Non-pigmented ciliary epithelial cell (primary cell): ENCODE measurements at places on chromosomes 5 and 9.
A peak's percentile ranks its signal among the peaks of the same experiment; 100 is the strongest.

GRCh38 chr9:20356403-20357036 lies 265.8 kb downstream of the MLLT3 start:
- peak; percentile 55 for DNase-seq

GRCh38 chr9:107542411-107543157 lies 53.0 kb upstream of the KLF4 start:
- DNase-seq = no peak

DNA sequence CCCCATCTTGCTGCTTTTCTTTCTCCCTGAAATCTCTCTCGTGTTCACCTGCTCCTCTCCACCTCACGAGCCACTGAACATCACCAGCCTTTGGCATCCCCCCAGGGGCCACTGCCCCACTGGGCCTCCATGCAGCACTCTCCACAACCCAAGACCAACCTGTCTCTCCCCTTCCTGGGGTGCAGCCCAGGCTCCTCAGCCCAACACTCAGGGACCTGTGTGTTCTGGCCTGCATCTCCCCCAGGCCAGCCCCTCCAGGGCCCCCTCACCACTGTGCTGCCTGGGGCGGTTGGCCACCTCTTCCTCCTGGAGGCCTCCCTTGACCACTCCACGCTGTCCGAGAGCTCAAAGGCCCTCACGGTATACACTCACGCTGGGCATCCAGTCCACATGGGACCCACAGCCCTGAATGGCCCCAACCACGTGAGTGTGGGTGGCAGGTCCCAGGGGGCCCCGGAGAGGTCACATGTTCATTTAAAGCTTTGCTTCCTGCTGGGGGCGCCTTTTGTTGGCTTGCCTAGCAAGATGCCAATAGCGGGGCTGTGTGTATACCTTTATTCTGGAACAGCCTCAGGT lies 453 bp upstream of the DOK3 start:
- DNase-seq = no peak

DNA sequence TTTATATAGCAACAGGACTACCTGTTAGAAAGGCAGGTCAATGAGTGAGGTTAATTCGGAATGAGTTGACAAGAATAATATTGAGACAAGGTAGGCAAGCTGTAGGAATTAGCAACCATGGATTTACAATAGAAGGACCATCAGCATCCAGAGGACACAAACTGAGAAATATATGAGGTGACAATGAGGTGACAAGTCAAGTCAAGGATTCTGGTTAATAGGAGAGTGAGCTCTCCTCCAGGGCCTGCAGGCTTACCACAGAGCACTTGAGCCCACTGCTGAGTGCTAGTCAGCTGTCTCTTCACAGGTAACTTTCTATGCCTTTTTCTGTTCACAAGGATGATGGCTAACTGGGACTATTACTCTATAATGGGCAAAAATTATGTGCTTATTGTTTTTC lies 227.2 kb downstream of the MRPS30 start:
- no peak for DNase-seq

DNA sequence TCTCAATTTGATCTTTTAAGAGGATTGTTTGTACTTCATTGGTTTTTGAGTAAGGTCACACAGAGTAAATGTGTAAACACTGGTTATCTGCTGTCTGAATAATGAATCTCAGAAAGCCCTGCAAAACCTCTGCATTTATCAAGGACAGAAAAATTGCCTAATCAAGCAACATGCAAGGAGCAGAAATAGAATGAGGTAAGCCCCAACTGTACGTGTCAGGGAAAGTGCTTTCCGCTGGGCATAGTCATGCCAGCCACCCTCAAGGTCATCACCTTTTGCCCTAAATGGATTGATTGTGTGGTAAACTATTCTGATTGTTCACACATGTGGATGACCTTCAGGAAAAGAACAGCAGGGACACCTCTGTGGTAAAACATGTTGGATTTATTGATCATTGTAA lies 376.9 kb upstream of the KCNN2 start:
- no peak for DNase-seq

GRCh38 chr9:14345354-14346230 lies 31.7 kb upstream of the NFIB start:
- no peak for DNase-seq

GRCh38 chr9:92185681-92186080 lies 70.5 kb upstream of the SPTLC1 start:
- DNase-seq = no peak

GRCh38 chr5:110477911-110478310 lies 248.6 kb downstream of the TMEM232 start:
- DNase-seq = peak; percentile 59

DNA sequence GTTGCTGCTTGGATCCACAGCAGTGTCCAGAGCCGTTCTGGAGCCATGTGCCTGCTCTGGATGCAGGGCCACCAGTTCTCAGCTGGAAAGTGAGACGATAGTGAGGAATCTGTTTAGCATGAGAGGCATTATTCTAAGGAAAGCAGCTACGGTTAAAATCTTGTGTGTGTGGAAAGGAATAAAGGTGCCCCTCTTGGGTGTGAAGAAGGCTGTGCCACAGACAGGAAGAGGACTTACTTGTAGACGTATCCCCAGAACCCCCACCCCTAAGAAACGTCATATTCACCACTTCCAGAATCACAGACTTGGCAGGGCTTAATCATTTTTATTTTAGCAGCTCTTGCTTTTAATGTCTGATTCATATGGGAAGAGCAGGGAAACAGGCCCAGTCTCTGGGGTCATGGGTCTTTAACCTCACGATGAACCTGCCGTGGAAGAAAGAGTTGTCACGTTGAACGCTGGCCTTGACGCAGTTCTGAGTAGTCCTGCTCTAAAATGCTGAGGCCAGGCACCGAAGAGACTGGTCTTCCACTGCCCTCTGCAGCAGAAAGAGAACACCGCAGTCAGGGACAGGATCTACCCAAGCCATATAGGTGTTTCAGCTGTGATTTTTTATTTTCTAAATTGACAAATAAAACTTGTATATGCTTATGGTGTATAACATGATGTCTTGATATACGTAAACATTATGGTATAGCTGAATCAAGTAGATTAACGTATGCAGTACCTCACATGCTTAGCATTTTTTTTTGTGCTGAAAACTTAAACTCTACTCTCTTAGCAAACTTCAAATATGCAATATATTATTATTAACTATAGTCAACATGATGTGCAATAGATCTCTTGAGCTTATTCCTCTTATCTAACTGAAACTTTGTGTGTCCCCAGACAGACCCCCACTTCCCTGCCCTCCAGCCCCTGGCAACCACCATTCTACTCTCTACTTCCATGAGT lies 38.8 kb downstream of the CARTPT start:
- peak; percentile 43 for DNase-seq

DNA sequence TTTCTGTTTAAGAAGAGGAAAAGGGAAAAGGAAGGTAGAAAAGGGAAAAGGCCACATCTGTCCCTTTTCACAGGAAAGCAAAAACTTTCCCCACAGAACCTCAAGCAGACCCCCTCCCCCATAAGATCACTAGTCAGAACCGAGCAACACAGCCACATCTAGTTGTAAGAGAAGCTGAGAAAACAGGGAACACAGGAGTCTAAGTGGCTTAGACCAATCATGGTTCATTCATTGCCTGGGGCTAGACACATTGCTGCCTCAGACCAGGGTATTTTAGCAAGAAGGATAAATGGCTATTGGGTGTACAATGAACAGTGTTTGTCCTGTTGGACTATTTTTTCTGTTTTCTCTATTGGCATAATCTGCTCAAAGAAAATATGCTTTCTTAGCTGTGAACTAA lies 98.0 kb downstream of the ARL15 start:
- no peak for DNase-seq

DNA sequence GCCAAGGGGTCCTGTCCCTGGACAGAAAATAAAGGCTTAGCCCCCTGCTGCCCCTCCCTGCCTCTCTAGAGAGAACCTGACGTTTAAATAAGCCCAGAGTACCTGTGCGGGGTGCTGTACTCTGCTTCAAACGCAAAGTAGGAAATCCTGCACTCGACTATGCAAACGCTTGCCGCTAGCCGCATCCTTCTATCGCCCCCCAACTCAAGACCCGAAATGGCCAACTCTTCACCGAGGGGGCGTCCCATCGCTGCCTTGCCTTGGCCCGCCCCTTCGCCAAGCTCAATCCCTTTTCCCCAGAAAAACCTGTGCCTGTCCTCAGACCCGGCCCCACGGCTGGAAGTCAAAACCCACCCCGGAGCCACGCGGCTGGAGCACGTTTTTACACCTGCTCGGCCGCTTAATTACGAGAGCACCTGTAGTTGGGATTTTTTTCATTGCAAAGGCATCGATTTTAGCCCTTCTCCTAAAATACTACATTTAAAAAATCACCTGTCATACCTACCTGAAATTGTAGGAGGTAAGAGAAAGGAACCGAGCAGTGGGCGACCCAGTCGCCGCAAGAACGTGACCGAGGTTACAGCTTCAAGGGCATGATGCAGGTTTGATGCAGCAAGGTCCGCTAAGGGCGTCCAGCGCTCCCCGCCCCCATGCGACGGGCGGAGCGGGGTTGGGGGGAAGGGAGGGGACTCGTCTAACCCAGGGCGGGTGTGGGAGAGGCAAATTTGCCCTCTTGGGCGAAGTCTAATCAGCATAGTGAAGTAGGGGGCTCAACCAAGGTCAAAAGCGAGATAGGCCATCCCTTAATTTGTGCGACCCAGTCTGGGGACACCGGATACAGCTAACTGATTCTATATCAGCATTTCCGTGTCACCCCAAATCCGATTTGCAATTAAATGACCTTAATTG lies 3.5 kb downstream of the ELAVL2 start:
- no peak for DNase-seq

- DNase-seq = no peak
These were observed 43.9 kb downstream of the RAPGEF1 start for GRCh38 chr9:131695836-131696460.

DNA sequence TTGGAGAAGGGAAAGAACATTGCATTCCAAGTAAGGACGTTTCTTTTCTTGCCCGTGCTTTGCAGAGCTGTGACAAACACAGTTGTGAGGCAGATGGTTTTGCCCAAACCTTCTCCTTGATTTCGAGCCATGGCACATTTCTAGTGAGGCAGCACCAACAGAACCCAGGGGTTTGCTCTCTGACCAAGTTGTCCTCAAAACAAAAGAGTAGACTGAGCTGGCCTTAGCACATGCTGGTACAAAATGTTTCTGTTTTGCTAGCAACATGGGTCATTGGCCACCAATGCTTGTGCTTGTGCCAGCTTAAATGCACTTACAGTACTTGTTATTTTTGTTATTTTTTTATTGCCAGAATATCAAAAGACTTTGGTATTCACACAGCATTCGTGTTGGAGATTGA lies 328.8 kb downstream of the GADD45G start:
- no peak for DNase-seq

DNA sequence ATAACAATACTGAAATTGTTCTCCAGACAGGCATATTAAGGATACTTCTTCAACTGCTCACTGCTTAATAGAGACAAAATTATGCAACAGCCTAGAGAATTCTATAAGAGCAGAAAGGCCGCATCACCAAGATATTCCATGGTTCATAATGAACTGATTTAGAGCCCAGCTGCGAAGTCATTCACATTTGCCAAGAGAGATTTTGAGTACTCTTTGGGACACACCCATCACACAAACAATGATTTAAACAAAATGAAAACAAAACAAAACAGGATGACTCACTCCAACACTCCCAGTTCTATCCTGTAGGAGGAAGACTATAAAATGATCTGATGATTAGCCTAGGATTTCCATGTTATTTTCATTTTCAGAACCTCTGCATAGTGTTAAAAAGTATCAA lies 145.7 kb upstream of the GNA14 start:
- DNase-seq = no peak

DNA sequence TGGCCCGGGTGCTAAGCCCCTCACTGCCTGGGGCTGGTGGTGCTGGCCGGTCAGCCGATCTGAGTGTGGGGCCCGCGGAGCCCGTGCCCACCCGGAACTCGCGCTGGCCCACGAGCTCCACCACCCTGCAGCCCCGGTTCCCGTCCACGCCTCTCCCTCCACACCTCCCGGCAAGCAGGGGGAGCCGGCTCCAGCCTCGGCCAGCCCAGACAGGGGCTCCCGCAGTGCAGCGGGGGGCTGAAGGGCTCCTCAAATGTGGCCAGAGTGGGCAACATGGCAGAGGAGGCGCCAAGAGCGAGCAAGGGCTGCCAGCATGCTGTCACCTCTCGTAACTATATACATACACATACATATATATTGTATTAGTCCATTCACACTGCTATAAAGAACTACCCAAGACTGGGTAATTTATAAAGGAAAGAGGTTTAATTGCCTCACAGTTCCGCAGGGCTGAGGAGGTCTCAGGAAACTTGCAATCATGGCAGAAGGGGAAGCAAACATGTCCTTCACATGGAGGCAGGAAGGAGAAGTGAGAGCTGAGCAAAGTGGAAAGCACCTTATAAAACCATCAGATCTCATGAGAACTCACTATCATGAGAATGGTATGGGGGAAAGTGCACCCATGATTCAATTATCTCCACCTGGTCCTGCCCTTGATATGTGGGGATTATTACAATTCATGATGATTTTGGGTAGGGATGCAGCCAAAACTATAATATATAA lies 56.8 kb downstream of the LIX1 start:
- no peak for DNase-seq

- DNase-seq = no peak
These were observed 30.0 kb downstream of the NR6A1 start for GRCh38 chr9:124741149-124741548.

GRCh38 chr9:18423791-18424531 lies 50.0 kb upstream of the ADAMTSL1 start:
- DNase-seq = no peak

GRCh38 chr9:83200531-83200930 lies 137.6 kb upstream of the RASEF start:
- no peak for DNase-seq

DNA sequence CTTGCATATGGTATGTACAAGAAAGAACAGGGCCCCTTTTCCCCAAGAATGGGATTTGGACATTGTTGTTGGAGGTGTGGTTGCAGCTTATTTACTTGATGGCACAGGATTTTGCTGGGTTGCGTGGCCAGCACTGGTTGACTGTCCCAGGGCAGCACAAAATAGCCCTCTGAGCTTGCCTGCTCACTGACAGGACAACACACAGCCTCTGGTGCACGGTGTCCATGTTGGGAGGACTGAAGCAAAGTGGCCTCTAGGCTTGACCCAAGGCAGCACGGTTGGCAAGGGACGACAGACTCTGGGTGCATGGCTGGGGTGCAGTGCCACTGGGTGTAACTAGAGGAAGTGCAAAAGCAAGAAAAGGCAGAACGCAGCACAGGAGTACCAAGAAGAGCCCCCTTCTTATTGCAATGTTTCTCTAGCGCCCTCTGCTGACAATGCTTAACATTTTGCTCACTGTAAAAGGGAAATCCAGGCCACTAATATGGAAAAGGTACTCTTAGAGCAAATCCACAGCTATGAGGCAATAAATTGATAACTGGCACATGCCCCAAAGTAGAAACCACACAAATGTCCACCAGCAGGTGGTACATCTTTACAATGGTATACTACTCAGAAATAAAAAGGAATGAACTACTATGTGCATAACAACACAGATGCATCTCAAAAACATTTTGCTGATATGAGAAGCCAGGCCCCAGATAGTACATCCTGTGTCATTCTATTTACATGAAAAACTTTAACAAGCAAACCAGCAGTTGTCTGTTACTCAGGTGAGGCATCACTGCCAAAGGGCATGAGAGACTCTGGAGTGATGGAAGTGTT lies 47.4 kb upstream of the BARX1 start:
- no peak for DNase-seq

GRCh38 chr9:92649007-92649406 lies 20.9 kb downstream of the IPPK start:
- DNase-seq = no peak

GRCh38 chr9:108961151-108961550 lies 27.0 kb downstream of the ABITRAM start:
- DNase-seq = no peak
